ENCODE measurements at places on chromosomes 6 and 20.

- no peak for DNase-seq
Measured at GRCh38 chr20:684676-685319, 9.2 kb upstream of the SCRT2 start.

DNA sequence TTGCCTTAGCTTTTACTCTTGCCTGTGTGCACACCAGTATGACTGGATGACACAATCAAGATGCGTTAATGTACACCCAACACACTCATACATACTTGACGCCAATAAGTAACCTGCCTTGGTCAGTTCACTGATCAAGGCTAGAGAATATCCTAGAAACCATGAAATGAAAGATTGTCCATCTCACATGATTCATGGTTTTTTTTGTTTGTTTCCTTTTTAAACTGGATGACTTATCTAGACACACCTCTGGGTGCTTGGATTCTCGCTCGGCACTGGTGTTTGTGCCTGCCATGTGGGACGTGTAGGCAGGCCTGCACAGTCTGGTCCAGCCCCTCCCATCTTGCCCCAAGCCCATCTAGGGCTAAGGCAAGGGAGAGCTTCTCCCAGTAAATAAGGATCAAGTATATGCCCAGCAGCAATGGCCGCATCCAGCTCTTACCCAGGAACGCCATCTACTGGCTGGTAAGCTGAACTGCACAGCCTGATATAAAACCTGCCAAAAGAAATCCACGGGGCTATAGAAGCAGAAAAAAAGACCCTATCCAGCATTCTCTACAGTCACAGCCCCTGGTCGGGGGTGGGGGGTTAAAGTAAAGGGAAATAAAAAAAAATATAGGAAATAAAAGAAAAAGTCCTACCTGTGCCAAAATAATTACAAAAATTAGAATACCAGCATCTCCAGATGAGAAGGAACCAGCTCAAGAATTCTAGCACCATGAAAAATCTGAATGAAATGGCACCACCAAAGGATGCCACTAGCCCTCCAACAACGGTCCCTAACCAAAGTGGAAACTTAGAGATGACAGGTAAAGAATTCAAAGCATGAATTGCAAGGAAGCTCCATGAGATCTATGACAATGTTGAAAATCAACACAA, 73.3 kb downstream of the OTOR start:
- DNase-seq = no peak

- no peak for DNase-seq
Measured at GRCh38 chr6:106446287-106446885, 85.9 kb downstream of the CRYBG1 start.

GRCh38 chr6:1747531-1747930, 137.8 kb downstream of the FOXC1 start:
- no peak for DNase-seq

GRCh38 chr6:161367472-161367871, 93.6 kb upstream of the AGPAT4 start:
- DNase-seq = no peak

DNA sequence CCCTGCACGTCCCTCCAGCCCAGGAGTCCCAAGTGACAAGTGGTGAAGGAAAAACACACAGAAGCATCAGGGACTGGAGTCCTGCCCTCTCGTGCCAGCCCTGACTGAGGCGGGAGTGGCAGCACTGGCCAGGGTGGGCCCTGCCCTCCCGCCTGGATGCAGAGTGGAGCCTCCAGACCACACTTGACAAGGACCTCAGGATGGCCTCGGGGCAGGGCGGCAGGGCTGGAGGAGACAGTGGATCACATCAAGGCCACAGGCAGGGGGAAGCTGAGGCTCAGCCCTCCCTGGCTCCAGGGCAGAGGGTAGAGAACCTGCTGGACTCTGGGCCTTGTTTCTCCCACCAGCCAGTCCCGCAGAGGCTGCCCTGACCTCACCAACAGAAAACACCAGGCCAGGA, 128.8 kb upstream of the CDH4 start:
- no peak for DNase-seq

- DNase-seq = no peak
Measured at GRCh38 chr6:139473731-139474130, 99.3 kb upstream of the CITED2 start.

GRCh38 chr6:112040956-112041355, 12.9 kb upstream of the CCN6 start:
- no peak for DNase-seq

DNA sequence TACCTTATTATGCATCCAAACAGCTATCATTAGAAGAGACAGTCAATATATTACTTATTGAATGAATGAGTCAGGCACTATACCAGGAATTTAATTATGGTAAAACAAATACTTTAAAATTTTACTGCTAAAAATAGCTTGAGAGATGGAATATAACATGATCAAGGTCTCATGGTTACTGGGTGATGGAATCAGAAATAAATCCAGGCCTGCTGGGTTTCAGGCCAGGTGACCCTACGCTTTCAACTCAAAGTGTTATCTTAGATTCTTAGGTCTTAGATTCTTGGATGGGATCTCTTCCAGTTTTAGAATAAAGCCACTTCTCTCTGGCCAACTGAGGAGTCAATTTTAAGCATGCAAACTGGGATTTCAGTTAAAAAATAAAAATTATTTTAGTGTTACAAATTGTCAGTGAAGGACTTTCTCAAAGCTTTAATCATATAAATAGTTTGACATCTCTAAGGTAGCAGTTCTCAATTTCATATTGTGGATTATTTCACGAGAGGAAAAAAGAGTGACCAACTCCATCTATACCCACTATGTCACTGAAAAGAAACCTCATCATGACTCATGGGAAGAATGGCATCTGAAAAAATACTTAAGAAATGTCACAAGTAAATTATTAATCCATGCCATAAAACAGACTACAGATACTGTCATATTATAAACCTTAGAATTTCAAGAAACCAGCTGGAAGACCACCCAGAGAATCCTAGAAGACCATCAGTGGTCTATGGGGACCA, 283.4 kb upstream of the RUNX2 start:
- no peak for DNase-seq

GRCh38 chr6:93036835-93037234, 382.5 kb downstream of the EPHA7 start:
- DNase-seq = no peak

DNA sequence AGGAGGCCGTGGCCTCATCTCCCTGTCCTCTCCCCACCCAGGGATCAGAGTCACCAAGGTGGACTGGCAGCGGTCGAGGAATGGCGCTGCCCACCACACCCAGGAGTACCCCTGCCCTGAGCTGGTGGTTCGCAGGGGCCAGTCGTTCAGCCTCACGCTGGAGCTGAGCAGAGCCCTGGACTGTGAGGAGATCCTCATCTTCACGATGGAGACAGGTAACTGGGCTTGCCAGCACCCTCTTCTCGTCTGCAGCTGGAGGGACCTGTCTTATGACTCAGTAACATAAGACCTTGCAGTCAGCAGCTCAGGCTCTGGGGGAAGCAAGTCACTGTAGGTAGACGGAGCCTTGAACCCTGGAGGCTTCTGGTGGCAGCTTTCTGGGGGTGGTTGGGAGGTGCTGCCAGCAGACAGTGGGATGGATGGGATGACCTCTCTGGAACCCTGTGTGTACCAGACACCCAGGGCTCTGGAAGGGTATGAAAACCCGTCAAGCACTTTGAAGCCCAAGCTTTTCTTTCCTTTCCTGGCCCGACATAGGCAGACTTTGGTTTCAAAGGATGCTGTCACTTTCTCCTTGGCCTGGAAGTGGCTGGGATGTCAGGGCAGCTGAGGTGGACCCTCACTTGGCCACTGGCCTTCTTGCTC, 13.8 kb downstream of the TGM6 start:
- DNase-seq = no peak

DNA sequence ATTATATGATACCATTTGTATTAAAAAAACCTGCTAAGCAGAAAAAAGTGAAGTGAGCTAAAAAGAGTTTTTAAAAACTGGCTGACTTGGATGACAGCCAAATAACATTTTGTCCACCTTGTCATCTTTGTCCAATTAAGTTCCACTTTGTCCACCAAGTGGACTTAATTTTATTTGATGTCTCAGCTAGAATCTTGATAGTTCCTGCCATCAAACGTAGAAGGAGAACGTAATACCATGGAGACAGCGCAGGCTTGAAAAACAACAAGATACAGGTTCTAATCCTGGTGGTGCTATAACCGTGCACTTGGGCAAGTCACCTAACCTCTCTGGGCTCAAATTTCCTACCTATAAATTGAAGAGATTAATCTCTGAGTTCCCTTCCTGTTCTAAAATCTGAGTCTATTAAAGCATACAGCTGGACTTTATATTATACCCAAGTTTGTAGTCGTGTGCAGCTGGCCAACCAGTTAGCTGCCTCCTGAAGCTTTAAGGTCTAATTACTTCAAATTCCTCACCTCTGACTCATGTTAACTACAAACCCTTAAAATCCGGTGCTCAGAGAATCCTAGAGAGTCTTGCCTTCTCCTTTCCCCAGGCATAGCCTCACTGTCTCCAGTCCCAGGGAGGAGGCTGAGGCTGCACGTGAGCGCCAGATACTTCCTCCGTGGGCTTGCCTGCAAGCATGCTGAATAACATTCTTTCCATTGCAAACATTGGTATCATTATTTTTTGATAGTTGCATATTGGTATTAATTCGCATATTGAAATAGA, 16.8 kb downstream of the TMEM244 start:
- DNase-seq = peak; percentile 50

DNA sequence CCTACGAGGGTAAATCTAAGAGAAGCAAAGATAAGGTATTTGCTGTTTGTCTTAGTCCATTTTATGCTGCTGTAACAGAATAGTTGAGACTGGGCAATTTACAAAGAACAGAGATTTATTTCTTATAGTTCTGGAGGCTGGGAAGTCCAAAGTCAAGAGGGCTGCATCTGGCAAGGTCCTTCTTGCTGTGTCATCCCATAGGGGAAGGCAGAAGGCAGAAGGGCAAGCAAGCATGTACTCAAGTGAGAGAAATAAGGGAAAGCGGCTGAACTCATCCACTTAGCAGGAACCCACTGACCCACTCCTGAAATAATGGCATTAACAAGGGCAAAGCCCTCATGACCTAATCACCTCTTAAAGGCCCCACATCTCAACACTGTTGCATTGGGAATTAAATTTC, 102.7 kb downstream of the AGPAT4 start:
- no peak for DNase-seq

- DNase-seq = no peak
Measured at GRCh38 chr6:32175322-32175710, 568 bp downstream of the AGPAT1 start.

- no peak for DNase-seq
Measured at GRCh38 chr20:11219192-11219591, 545.4 kb upstream of the JAG1 start.

All from AG04449 (cell line).